T-helper 17 cell (primary cell): ENCODE measurements at places on chromosomes 5 and 9.

- no peaks in the 10 kb centered on the region for H3K36me3 ChIP-seq
- H3K27ac ChIP-seq: no peak overlapping the region
- no peak for DNase-seq
- H3K4me3 ChIP-seq: no peak overlapping the region
These were observed 513.9 kb downstream of the TLE4 start for GRCh38 chr9:80085668-80086067.

GRCh38 chr9:126207256-126207655, 119.4 kb upstream of the MVB12B start:
- H3K36me3 ChIP-seq: no peaks in the 10 kb centered on the region
- no peaks in the 10 kb centered on the region for H3K4me1 ChIP-seq
- DNase-seq: no peak
- H3K27ac ChIP-seq: no peak overlapping the region
- H3K4me3 ChIP-seq: no peak overlapping the region

DNA sequence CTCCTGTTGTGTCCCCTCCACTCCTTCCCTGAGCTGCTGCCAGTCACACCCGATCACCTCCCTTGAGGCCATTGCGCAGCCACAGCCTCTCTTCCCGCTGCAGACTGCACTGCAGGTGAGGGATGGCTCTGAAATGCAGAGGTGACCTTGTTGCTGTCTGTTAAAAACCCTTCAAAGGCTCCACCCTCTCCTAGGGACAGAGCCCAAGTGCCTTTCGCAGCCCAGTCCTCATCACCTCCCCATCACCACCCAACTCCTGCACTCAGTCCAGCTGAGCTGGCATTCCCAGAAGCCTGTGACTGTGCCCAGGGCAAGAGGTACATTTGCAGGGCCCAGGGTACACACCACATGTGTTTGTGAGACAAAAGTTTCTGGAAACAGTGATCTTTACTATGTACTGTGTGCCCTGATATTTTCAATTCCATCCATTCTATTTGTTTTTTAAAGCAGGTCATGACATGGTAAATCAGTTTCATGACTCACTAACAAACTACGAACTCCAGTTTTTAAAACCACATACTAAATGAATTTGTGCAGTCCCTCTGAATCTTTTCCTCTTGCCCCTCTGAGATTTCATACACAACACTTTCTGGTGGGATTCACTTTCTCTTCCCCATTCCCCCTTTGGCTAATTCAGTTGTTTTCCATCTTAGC, 73.0 kb upstream of the SPOCK1 start:
- H3K4me1 ChIP-seq: no peaks in the 10 kb centered on the region
- no peak for DNase-seq
- peaks cover 50% of the 10 kb centered on the region for H3K27me3 ChIP-seq
- H3K27ac ChIP-seq: no peak overlapping the region

DNA sequence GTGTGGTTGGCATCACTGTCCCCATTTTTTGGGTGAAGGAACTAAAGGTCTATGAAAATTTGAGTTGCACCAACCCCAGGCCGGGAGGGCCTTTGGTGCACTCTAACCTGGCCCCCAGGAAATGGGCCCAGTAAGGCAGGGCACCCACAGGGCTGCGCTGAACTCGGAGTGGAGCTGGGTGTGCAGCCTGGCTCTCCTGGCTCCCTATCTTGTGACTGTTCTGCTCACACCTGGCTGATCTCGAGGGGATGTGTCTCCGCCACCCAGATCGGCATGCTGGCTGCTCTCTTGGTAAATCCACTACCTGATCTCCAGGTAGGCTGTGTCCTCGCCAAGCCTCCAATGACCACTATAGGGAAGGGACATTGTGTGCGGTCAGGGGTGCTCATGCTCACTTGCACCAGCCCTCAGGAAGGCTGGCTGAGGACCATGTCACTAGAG, 259.8 kb downstream of the NSG2 start:
- no peak overlapping the region for H3K4me3 ChIP-seq
- H3K4me1 ChIP-seq: no peaks in the 10 kb centered on the region
- no peaks in the 10 kb centered on the region for H3K36me3 ChIP-seq
- H3K27ac ChIP-seq: no peak overlapping the region
- no peak for DNase-seq
- H3K27me3 ChIP-seq: peaks cover 72% of the 10 kb centered on the region

GRCh38 chr5:130605234-130605633, 559.8 kb downstream of the HINT1 start:
- no peaks in the 10 kb centered on the region for H3K4me1 ChIP-seq
- H3K27ac ChIP-seq: no peak overlapping the region
- no peak overlapping the region for H3K4me3 ChIP-seq
- no peaks in the 10 kb centered on the region for H3K27me3 ChIP-seq
- H3K36me3 ChIP-seq: no peaks in the 10 kb centered on the region
- no peak for DNase-seq
